ENCODE measurements at places on chromosomes 2 and 18. TPM values are rescaled to one million over a fixed set of nuclear protein-coding genes. Genes with fewer than 3 reads are reported as not detected.

Gene FEV
- total RNA-seq, result not detected

GRCh38 chr2:215961981-215962380, 51.4 kb downstream of the MREG start:
- no peak for DNase-seq

GRCh38 chr18:12692206-12692605, 10.3 kb downstream of the CEP76 start:
- DNase-seq, result no peak

Gene NEDD4L
- total RNA-seq, result 10.5 TPM

- DNase-seq, result no peak
Observed at GRCh38 chr2:113002677-113003076, 2.6 kb upstream of the IL36A start.

GRCh38 chr2:189056200-189057106, 82.3 kb downstream of the COL3A1 start:
- DNase-seq, result no peak

Gene C1QL2
- total RNA-seq, result not detected

Gene HOXD12
- total RNA-seq, result not detected

GRCh38 chr2:8098476-8099266, 583.2 kb upstream of the ID2 start:
- DNase-seq, result no peak

DNA sequence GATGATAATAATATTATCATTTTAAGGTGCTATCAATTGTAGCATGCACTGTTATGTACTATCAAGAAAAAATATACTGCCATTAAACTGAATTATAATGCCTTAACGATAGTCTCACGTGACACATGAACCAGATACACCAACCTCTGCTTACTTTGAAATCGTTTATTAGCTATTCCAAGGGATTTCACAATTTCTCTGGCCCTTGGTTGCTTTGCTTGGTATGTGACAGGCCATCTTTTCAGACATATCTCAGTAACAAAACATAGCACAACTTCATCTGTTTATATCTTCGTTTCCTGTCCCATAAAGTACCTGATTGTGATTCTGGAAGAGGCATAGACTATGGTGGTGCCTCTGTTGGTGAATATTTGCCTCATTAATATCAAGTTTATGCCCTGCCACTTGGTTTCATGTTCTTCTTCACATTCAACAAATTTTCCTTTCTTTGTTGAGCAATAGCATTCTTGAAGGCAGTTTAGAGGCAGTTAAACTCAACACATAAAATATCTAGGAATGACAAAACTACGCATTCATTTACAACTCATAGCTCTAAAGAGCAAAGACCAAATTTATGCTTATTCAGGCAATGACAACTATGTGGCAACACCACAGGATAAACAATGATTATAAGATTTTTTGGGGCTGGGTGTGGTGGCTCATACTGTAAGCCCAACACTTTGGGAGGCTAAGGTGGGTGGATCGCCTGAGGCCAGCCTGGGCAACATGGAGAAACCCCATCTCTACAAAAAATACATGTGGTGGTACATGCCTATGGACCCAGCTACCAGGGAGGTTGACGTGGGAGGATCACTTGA, 84.3 kb downstream of the MCFD2 start:
- DNase-seq, result no peak

GRCh38 chr2:176516051-176516602, 246.9 kb downstream of the MTX2 start:
- peak; percentile 84 for DNase-seq

- peak; percentile 60 for DNase-seq
Observed at GRCh38 chr2:72236445-72237067, 88.9 kb upstream of the CYP26B1 start.

GRCh38 chr2:100000915-100001707, 141.3 kb downstream of the AFF3 start:
- no peak for DNase-seq

GRCh38 chr2:113847144-113847543, 42.7 kb upstream of the ACTR3 start:
- no peak for DNase-seq

DNA sequence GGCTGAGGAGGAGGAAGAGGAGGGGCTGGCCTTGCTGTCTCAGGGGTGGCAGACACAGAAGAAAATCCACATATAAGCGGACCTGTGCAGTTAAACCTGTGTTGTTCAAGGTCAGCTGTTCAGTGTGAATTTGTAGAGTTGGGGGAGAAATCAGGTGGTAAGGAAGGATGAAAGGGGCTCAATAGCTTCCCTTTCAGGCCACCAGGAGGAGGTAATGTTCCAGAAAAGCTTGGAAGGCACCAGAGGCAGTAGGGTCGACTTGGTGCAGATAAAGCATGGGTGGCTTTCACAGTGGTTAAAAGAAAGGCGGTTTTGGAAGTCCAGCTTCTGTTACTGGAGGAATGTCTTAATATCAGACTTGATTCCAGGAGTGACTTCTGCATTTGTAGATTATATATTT, 167.4 kb downstream of the THSD7B start:
- no peak for DNase-seq

Gene GTF3C2
- total RNA-seq, result 20.4 TPM

- no peak for DNase-seq
Observed at GRCh38 chr18:59455728-59456276, 96.7 kb upstream of the LMAN1 start.

GRCh38 chr2:72745679-72746368, 80.0 kb downstream of the EXOC6B start:
- peak; percentile 81 for DNase-seq

Gene STAMBP
- total RNA-seq, result 8.9 TPM

Gene RBM45
- 20.6 TPM for total RNA-seq

Gene MAP3K19
- not detected for total RNA-seq

Gene CSRNP3
- 0.44 TPM for total RNA-seq

DNA sequence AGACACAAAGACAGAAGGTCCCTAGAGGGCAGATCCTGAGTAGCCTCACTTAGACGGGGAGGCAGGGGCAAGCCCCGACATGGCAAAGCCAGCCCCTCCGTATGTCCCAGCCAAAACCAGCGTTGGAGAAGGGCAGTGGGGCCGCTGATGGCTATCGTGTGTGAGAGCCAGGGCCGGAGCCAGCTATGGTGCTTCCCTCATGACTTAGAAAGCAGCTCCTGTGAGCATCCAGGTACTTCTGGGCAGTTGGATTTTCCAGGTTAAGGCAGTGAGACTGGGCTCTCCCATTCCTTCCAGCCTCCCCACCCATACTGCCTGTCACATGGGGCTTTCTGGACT, 31.2 kb upstream of the ROCK2 start:
- no peak for DNase-seq

Gene HTR2B
- 3.0 TPM for total RNA-seq

DNA sequence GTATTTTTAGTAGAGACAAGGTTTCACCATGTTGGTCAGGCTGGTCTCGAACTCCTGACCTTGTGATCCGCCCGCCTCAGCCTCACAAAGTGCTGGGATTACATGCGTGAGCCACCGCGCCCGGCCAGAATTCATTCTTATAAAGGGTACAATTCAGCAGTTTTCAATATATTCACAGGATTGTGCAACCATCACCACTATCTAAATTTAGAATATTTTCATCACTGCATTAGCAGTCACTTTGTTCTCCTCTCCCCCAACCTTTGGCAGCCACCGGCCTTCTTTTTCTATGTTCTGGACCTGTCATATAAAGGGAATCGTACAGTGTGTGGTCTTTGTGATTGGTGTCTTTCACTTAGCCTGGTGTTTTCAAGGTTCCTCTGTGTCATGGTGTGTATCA, 40.7 kb downstream of the TCF7L1 start:
- DNase-seq, result peak; percentile 21

DNA sequence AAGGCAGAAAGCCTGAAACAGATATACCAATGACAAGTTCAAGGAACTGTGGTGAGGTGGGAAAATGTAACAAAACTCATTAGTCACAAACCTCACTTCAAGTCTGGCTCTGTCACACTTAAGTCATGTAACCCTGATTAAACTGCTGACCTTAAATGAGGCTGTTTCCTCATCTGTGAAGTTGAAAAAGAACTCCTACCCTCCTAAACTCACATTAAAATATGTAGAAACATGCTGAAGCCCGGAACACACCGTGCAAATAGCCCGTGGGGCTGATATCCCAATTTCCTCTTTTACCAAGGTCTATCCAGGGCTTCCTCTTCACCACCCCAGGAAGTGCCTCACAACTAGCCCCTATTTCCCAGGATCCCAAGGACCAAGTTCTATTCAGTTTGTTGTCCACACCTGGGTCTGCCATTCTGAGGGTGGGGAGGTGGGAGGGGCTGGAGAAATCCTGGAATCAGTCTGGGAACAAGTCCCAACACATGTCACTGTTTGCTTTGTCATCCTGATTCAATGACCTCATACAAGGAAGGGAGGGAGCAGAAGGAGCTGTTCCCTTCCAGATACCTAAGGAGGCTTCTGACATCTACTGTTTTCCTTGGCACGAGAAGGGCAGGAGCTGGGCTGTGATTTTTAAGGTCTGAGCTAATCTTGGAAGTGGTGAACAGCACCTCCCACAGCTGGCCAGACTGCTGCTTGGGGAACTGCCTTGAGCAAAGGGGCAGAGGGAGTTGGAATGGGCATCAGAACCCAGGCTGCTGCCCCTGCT, 42.3 kb downstream of the SLC4A1AP start:
- DNase-seq, result peak; percentile 41

DNA sequence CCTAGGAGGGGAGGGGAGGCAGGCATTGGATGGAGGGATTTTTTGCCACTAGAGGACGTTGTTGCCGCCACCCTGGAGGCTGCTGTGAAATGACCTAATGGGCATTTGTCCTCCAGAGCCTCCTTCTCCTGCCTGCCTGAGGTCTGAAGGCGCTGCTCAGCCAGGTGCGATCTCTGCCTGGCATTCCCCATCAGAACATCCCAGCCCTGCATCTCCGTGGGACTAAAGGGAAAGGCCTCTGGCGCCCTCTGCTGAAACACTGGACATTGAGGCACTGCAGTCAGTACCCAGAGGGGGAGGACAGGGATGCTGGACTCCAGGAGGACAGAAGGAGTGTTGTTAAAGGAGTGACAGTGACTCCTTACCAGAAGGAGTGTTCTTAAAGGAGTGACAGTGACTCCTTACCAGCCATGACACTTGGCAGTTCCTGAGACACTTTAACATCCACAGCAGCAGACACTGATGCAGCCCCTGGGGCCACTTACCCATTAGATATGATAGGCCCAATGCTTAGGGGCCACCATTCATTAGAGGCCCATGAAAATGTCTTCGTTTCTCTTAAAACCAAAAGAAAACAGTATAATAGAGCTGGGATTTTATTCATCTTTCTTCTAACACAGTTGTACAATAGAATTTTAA, 17.0 kb downstream of the THNSL2 start:
- DNase-seq, result peak; percentile 57

DNA sequence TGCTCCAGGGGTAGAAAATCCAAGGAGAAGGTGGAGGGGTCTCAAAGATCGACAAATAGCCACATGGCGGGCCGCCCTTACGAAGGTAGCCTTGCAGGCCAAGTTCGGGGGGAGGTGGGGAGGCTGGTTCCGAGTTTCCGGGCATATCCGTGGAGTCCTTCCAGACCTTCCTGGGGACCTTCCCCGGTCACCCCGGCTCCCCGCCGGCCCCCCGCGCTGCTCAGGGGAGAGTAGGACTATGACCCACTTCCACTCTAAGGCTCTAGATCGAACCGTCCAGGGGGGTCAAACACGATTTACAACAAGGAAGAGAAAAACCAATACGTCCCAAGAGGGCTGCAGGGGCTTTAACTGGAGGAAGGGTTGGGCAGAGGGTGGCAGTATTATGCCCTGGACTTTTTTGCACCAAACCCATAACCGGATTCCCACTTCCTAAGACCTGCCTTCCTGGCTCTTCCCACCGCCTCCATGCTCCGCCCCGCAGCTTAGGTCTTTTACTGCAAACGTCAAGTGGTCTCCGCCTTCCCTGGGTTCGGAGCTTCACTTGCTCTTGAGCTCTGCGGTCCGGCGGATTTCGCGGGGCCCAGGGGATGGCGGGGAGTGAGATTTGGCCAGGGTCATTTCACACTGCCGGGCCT, 779 bp upstream of the LYPD6 start:
- DNase-seq, result no peak

DNA sequence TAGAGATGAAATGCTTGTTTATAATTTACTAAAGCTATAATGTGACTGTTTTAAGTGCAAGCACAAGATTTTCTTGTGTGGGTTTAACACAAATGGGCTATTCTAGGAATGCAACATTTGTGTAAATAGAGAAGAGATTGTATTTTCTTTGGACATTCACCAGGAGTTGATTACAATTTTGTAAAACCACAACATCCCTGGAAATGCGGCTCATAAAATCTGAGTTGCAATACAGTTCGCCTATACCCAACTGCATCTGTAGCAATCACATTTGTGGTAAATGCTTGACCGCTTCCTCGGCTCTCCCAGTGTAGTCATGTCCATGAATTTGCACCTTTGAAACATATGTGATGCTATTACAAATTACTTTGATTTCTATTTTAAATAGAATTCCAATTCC, 348.7 kb upstream of the CDH20 start:
- DNase-seq, result no peak

Gene RAB10
- total RNA-seq, result 47.0 TPM

- peak; percentile 87 for DNase-seq
Observed at GRCh38 chr18:24397131-24397693, 412 bp downstream of the OSBPL1A start.

Gene CFAP65
- not detected for total RNA-seq

DNA sequence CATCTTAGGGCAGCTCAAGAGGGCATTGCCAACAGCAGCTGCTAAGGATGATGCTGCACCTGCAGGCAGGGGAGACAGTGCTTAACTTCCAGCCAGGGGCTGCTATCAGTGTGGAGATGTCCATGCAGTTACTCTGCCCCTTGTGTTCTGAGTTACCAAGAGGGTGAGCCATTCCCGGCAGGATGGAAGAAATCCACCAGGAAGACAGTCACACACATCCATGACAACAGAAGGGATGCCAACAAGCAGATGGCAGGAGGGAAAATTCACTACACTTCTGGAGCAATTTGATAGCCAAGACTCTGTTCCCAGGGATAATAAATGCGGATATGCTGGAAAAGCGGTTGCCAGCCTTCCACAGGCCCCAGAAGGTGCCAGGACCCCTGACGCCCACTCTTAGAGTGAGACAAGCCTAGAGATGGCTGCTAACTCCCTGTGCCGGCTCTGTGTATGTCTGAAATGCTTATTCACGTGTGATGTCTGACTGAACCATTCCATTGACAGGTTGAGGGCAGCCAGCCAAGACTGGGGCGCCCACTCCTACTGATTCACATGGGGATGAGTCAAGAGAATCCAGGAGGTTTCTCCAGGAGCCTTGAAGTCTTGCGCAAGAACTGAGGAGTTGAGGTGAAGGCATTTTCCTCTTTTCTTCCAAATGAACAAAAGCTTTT, 24.5 kb downstream of the LOXHD1 start:
- peak; percentile 12 for DNase-seq

DNA sequence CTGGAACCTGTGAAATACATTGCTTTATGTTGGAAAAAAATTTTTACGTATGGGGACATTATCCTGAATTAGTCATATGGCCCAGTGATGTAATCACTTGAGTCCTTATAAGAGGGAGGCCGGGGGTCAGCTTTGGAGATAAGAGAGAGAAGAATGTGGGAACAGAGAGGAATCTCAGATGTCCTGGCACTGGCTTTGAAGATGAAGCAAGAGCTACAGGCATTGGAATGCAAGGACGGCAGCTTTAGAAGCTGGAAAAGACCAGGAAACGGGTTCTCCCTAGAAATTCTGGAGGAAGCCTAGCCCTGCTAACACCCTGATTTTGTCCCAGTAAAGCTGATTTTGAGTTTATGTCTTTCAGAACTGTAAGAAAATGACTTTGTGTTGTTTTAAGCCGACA, 1129.9 kb upstream of the GYPC start:
- no peak for DNase-seq

GRCh38 chr2:211434773-211435172, 878.4 kb downstream of the CPS1 start:
- DNase-seq, result no peak

- no peak for DNase-seq
Observed at GRCh38 chr2:226771067-226771466, 28.6 kb downstream of the IRS1 start.

Gene COL5A2
- 36.5 TPM for total RNA-seq

- no peak for DNase-seq
Observed at GRCh38 chr2:170115501-170116229, 62.3 kb upstream of the MYO3B start.
